Activated CD4-positive, alpha-beta T cell treated with anti-CD3 and anti-CD28 coated beads for 36 hours (primary cell): ENCODE measurements at places on chromosomes 7 and 10.

- peak; percentile 74 for DNase-seq
Observed at GRCh38 chr10:97713826-97714400, 383 bp downstream of the MARVELD1 start.

DNA sequence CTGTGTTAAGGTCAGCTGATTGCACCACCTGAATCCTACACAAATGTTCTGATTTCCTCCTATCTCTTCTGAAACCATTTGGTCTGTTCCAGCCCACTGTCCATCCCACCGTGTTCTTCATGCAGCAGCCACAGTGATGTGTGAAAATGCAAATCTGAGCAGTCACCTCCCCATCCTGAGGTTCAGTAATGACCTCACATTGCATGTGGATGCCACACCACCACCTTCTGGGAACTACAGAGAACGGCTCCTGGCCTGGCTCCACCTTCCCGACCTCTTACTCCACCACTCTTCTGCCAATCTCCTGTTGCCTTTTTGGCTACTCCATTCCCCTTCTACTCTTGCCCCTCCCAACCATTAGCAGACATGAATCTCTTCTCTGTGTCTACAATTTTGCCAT is 244.4 kb downstream of the TNS3 start:
- DNase-seq, result no peak

DNA sequence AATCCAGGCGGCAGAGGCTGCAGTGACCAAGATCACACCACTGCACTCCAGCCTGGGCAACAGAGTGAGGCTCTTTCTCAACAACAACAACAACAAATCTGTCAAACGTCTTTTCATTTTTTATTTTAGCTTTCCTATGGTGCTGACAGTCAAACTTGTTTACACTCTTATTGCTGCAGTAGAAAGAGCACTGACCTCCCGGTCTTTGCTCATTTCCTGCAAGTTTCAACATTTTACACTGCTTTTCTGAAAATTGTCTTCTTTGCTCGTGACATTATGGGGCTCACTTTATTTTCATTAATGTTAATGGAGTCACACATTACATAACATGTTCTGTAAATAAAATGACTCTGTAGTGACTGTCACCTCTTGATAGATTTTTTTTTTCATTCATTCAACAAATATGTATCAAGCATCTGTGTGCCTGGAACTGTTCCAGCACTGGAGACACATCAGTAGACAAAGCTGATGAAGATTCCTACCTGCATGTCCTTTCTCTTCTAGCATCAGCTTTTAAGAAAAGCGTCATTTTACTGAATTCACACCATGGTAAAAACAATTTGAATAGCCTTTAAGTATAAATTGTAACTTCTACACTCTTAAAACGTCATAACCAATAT is 277.3 kb downstream of the CELF2 start:
- no peak for DNase-seq

DNA sequence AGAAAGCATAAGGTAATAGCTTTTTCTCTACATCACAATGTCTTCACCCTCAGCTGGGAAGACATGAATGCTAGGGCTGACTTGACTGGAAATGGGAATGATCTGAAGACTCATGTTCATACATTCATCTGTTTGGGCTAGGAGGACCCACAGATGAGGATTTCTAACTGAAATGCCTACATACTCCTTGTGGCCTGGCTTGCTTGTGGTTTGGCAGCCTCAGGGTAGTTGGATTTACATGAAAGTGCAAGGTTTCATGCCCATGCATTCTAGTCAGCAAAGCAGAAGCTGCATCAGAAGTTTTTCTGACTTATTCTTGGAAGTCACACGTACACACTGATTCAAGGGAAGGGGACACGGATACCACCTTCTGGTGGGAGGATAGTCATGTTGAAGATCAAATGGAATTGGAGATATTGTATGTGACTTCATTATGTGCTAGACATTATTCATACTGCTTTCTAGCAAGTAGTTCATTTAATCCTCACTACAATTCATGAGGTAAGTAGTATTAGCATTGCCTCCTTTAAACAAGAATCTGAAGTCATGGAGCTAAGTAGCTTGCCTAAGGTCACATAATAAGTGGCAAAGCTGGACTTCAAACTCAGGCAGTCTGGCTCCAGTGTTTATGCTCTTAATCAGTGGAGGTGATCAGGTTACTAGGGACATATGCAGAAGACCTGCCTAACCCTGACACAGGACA is 957.0 kb downstream of the LRMDA start:
- DNase-seq, result no peak

DNA sequence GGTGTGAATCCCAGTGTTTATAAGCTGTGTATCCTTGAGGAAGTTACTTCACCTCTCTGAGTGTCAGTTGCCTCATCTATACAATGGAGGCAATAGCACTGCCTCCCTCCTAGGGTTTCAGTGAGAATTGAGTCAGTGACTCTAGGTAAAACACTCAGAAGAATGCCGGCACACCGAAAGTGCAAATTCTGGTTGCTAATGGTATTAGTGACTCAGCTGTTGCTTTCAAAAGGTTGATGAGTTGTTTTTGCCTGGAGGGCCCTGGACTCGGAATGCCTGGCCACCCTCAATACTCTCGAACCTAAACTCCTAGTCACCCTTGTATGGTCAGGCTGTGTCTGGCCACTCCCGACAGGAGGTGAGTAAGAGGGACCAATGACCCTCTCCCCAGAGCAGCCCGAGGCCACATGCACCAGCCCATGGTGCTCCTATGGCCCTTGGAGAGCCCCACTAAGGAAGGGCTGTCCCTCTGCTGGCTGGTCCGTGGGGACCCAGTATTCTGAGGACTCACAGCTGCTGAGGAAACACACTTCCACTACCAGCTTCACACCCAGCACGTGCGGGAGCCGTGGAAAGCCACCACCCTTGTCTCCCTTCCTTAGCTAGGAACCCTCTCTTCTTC is 60.2 kb downstream of the CALML3 start:
- peak; percentile 31 for DNase-seq

GRCh38 chr10:72328829-72329204 is 25.9 kb downstream of the DNAJB12 start:
- DNase-seq, result peak; percentile 81

- DNase-seq, result no peak
Observed at GRCh38 chr10:96287392-96288105, 16.2 kb upstream of the BLNK start.

- DNase-seq, result no peak
Observed at GRCh38 chr7:158236400-158236799, 351.2 kb downstream of the PTPRN2 start.

DNA sequence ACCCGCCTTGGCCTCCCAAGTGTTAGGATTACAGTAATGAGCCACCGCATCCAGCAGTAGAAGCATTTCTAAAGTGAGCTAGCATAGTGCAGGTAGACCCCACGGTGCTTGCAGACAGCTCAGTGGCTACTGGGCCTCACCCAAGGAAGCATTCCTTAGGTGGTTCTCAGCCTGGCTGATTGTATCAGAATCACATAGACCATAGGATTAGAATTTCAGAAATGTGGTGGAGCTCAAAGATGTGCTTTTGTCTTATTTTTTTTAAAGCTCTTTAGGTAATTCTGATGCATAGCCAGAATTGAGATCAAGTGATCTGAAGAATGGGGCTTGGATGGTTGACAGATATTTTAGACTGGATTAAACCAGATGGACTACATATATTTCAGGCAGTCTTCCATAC is 10.9 kb downstream of the ANLN start:
- no peak for DNase-seq

DNA sequence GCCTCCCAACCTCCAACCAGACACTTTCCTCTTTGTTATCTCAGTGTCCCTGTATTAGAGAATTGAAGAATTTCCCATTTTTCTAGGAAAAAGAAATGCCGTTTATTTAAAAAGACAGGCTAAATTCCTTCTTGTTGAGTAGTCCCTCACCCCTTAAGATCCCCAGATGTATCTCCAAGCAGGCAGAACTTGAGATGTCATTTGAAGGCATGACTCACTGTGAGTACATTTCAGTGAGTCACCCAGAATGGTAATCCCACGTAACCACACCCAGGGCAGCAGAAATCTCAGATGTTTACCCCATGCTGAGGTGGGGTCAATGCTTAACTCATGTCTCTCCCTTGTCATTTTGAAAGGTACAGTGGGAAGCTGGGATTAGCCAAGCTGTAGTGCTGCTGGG is 4.4 kb downstream of the ZNF655 start:
- DNase-seq, result peak; percentile 73

- DNase-seq, result no peak
Observed at GRCh38 chr7:100513212-100513810, 25.7 kb upstream of the AGFG2 start.

DNA sequence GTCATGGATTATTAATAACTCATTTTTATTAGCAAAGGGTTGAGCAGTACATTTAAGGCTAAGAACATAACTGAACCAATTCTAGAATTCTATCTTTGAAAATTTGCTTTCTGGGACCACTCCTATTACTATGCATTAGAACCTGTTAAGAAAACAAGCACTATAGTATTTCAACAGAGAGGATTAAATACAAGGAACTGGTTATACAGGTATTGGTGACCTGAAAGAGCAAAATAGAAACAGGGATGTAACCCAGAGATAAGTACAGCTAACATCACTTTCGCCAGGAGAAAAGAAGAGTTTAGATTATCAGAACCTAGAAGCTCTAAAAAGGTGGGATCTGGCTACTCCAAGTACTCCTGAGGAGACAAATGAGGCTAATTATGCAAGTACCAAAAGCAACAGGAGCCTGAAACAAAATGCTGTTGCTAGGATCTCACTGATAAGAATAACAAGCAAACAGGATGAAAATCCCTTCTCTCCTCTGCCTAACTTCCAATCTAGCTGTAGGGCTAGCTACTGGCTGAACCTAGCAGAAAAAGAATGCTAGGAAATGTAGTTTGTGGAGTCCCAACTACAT is 32.1 kb upstream of the ELAPOR2 start:
- no peak for DNase-seq

GRCh38 chr10:109928475-109928891 is 5.2 kb upstream of the XPNPEP1 start:
- DNase-seq, result no peak
